A673 (cell line): ENCODE measurements at places on chromosomes 2 and 18. TPM values are rescaled to one million over a fixed set of nuclear protein-coding genes. Genes with fewer than 3 reads are reported as not detected.

DNA sequence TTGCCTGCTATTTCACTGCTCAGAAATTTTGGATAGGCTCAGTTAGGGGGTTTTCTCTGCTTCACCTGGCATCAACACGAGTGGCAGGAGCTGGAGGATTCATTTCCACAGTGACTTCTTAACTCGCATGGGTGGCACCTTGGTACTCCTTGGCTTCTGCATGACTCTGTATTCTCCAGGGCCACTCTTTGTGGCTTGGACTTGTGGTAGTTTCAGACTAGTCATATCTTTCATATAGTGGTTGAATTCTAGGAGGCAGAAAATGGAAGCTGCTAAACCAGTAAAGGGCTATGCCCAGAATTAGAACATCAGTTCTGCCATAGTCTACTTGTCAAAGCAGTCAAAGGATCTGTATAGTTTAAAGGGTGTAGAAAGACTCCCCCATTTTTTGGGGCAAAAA, 6.8 kb downstream of the MAIP1 start:
- no peak for DNase-seq

RFTN2 gene
- 5.8 and 7.3 TPM in 2 replicates for total RNA-seq

GRCh38 chr18:33291539-33291938, 149.0 kb downstream of the CCDC178 start:
- DNase-seq: no peak

GRCh38 chr2:51535763-51536162, 503.8 kb upstream of the NRXN1 start:
- DNase-seq: no peak

DSC1 gene
- not detected in 2 replicates for total RNA-seq

DNA sequence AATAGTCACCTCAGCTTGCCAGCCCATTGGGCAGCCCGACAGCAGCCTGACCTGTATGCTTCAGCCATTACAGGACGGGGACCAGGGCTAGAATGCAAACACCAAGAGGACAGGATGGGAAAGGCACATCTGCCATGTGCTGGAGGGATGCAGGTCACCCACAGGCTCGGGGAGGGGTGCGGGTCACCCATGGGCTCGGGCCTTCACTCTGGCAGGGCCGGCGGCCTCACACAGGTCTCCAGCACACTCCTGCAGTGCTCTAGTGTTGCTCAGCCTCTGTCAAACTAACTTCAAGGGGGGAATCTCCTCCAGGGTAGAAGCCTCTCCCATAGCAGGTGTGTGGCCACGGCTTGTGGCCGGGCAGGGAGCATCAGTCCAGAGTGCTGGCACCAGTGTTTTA, 222.5 kb downstream of the SEPTIN10 start:
- no peak for DNase-seq

GRCh38 chr2:219442256-219443015, 7.8 kb downstream of the SPEG start:
- no peak for DNase-seq

POTEJ gene
- total RNA-seq: not detected in 2 replicates

DNA sequence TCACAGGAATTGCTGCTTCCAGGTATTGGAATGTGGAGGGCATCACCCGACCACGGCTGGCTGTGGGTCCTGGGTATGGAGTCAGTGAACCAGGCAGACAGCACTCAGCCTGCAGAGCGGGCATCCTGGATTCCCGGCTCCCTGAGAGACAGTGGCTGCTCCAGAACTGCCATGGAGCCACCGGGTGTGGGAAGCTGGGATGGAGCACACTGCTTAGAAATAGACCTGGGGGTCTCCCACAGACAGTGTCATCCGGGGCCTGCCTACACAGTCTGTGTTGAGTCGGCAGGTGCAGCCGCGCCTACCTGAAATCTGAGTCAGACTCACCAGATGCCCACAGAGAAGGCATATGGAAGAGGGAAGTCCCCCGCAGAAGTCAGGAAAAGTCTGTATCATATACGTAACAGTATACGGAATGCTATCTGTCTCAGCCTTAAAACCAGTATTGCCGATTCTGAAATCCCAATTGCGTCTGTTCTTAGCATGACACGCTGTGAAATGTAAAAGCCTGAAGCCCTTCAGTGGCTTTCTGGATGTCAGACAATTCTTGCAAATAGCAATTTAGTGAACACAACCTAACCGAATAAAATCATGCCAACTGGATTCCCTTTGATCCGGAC, 509.7 kb upstream of the MYT1L start:
- DNase-seq: no peak

DNA sequence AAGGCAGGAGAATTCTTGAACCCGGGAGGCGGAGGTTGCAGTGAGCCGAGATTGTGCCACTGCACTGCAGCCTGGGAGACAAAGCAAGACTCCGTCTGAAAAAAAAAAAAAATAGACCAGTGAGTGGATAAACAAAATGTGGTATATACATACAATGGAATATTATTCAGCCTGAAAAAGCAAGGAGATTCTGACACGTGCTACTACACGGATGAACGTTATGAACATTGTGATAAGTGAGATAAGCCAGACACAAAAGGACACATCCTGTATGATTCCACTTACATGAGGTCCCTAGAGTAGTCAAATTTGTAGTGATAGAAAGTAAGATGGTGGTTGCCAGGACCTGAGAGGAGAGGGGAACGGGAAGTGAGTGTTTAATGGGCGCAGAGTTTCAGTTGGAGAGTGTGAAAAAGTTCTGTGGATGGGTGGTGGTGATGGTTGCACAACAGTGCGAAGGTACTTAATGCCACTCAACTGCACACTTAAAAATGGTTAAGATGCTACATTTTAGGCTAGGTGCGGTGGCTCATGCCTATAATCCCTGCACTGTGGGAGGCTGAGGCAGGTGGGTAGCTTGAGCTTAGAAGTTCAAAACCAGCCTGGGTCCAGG, 38.3 kb downstream of the NIFK start:
- no peak for DNase-seq

DNA sequence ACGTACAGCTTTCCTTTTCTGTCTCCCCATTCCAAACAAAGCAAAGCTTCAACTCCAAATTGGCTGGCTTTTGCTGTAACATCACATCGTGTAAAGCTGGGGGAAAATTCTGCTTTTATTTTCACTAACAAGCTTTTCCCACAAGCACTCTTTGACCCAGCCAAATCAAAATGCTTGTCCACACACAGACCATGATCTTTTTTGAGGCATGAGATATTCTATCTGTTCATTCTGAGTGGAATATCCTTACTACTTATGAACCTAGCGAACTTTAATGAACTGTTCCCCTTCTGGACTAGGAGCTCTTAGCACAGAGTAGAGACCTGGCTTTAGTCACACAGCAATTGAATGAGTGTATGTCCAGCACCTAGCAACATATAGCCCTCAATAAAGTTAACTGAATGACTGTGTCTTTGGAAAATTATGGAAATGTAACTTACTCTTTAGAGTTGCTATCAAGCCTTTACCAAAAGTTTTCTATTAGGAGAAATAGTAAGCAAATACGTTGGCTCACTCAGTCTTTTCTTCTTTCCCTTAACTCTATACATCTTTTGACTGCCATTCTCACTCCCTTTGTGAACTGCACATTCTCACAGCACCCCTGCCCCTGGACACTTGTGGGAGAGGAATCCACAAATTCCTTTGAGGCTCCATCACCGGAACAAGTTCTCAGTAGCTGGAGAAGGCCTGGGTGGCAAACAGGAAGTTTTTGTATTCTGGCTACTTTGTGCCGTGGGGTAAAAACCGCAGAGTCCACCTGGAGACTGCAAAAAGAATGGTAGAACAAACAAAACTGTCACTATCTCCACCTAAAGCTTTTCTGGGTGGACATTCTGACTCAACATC, 1.3 kb upstream of the UBE2E3 start:
- no peak for DNase-seq

GRCh38 chr2:53826587-53827397, 33.0 kb downstream of the GPR75 start:
- no peak for DNase-seq

SCYGR4 gene
- not detected in 2 replicates for total RNA-seq

DNA sequence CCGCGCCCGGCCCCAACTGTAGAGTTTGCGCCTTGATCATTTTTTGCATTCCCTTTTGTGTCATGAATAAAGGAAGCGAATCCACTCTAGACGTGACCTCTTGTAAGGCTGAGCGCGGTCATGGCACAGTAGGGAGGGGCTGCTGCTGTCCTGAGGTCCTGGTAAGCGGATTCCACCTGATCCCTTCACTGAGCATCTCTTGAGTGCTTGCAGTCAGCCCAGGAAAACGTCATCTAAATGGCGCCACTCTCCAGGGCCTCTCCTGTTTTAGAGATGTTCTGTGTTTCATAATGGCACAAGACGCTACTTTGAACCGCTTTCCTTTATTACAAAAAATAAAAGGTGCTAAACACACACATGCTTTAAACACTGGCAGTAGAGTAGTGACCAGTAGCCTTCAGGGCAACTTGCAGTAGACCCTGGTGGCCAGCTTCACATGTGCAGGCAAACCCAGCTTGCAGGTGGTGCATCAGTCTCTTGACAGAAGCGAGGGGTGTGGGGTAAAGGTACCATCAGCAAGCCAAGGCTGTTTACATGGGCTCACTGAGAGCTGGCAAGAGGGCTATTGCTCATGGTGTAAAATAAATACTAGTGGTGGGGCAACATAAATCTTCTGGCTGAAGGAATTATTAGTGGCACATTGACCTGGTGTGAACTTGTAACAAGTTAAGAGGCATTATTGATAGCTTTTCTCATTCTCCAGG, 43.0 kb upstream of the ACKR3 start:
- DNase-seq: no peak

- peak; percentile 17 for DNase-seq
Measured at GRCh38 chr2:29628862-29629261, 292.5 kb downstream of the ALK start.

DNA sequence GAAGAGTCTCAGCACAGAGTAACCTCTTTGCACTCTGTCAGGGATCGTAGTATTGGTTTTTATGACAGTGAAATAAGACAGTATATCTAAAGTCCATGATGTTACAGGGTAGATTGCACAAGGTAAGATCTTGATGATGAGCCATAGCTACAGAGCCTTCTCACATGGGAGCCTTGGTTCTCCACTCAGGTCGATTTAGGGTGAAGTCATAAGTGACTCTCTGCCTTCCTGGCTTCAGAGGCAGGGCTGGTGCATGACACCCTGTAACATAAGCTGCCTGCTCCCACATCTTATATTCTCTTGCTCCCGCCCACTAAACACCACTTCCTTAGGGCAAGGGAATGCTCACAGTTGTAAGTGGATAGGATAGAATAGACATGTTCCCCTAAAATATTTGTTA, 13.3 kb downstream of the DAPL1 start:
- no peak for DNase-seq

DNA sequence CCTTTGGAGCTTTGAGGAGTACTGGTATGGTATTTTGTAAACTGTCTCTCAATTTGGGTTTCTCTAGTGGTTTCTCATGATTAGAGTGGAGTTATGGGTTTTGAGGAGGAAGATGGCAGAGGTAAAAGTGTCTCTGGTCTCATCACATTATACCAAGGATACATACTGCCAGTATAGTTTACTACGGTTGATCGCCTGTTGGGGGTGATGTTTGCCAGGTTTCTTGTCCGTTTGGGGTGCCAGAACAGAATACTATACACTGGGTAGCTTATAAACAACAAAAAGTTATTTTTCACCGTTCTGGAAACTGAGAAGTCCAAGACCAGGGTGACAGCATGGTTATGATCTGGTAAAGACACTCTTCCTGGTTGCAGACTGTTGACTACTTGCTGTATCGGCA, 293.7 kb downstream of the NYAP2 start:
- no peak for DNase-seq

DNA sequence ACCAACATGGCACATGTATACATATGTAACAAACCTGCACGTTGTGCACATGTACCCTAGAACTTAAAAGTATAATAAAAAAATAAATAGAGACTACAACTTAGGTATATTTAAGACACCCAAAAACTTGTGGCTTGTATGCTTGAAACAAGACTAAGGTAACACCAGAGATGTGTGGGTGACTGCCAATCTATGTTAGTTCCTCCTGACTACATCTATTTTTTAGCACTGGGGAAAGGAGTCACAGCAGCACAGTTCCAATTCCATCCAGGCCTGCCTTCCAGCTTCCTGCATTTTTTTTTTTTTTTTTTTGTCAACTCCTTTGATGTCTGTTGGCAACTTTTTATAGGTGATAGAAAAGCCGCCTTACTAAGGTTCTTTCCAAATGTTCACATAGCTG, 18.2 kb downstream of the C2orf69 start:
- no peak for DNase-seq

GRCh38 chr2:49226360-49226759, 72.0 kb upstream of the FSHR start:
- no peak for DNase-seq

GRCh38 chr2:62149708-62150107, 46.2 kb upstream of the B3GNT2 start:
- DNase-seq: peak; percentile 32

TTLL4 gene
- 91.8 and 100 TPM in 2 replicates for total RNA-seq

DNA sequence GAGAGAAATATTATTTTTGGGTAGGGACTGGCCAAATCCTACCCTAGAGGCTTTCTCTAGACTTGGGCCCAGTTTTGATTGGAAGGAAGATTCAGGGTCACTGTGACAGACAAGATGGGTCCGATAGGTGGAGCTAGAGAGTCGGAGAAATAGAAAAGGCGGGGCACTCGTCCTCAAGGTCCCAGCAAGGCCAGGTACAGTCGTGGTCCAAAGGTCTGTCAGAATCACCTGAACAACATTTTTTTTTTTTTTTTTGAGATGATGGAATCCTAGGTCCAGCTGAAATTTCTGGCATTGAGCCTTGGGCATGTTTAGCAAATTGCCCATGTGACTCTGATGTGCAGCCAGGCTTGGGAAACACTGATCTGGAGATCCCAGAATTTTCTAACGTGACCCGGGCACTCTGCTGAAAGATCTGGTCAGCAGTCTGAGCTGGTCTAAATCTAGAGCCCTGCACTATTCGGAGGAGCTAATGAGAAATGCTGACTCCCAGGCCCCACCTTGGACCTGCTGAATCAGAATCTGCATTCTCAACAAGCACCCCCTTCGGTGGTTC, 23.0 kb upstream of the NTSR2 start:
- DNase-seq: peak; percentile 78

GRCh38 chr2:218264773-218265561, 4.2 kb downstream of the GPBAR1 start:
- DNase-seq: no peak

DNER gene
- total RNA-seq: 8.4 and 9.2 TPM in 2 replicates

GRCh38 chr2:238692562-238692961, 155.3 kb upstream of the TWIST2 start:
- no peak for DNase-seq

- DNase-seq: no peak
Measured at GRCh38 chr18:72246076-72246475, 298.1 kb downstream of the CBLN2 start.

- no peak for DNase-seq
Measured at GRCh38 chr2:175874291-175874690, 127.8 kb downstream of the LNPK start.

DNA sequence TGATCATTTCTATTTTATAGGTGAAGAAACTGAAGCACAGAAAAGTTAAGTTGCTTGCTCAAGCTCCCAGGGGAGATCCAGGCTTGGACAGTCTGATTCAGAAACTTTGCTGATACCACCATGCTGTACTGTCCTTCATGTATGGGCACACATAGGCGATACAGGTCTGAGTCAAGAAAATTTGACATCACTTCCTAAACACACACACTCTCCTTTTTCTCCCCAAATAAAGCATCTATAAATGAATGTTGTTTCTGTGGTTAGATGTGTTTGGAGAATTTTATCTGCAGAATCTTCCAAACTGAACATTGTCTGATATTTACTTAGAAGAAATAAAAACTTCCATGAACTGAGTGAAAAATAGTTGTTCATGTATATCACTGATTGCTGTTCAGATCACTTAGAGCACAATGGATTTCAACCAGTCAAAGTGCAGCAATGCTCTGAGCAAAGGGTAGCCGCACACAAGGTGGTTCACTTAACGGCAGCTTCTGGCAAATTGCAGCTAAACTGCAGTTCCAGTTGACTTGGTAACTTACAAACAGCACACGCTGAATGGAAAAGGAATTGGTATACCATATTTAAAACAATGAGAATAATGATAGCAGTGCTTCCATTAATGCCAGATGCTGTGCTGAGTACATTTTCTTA, 10.0 kb upstream of the AGFG1 start:
- DNase-seq: no peak
